Esophagus squamous epithelium (tissue), 5 donors: ENCODE measurements at places on chromosomes 13 and 19.

DNA sequence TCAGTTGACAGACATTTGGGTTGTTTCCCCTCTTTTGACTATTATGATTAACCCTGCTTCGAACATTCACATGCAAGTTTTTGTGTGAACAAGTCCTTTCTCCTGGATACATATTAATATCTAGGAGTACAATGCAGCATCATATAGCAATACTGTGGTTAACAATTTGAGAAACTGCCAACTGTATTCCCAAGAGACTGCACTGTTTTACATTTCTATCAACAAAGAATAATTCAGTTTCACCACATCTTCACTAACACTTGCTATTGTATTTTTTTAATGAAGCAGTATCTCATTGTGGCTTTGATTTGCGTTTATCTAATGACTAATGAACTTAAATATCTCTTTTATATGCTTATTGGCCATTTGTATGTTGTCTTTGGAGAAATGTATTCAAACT lies 184.6 kb upstream of the NBEA start:
- no peak for DNase-seq

GRCh38 chr13:43058831-43059230 lies 35.4 kb downstream of the DNAJC15 start:
- DNase-seq: no peak

- no peak for DNase-seq
These were observed 49.9 kb downstream of the KCTD12 start for GRCh38 chr13:76836311-76836710.

DNA sequence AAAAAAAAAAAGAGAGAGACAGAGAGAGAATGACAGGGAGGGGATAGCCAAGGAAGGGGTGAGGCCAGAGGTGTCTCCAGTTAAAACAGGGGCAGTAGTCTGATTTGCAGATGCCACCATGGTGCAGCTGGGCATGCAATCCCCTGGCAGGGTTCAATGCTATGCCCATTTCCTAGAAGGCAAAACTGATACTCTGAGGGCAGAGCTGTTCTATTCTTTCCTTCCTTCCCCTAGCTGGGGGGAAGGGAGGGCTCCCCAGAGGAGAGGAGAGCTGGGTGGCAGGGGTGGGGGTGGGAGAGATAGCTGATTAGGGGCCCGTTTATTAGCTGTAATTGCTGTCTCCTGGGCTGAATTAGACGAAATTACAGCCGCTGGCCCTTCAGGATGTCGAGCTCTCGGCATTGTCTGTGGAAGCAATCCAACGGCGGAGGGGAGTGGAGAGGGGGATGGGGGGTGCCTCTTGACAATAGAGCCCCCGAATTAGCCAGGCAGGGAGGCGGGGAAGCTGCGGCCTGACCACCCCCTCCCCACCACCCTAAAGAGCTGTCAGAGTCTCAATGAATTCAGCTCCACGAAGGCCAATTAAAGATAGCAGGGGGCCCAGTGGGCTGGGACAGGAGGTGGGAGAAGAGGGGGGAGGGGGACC lies 14.4 kb upstream of the DPP9 start:
- no peak for DNase-seq

DNA sequence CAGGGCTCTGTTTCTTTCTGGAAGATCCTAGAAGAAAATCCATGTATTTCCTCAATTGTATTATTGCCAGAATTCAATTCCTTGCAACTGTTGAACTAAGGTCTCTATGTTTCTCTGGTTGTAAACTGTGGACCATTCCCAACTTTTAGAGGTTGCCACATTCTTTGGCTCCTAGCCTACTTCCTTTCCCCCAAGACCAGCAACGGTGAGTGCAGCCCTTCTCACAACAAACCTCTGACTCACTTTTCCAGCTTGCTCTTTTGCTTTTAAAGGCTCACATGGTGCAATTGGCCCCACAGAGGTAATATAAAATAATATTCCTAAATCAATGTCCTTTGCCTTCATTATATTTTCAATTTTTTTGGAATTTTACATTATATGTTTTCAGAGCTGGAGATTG lies 371.3 kb downstream of the SLITRK5 start:
- no peak for DNase-seq

GRCh38 chr19:27774827-27775226 lies 1438.1 kb downstream of the UQCRFS1 start:
- DNase-seq: no peak

DNA sequence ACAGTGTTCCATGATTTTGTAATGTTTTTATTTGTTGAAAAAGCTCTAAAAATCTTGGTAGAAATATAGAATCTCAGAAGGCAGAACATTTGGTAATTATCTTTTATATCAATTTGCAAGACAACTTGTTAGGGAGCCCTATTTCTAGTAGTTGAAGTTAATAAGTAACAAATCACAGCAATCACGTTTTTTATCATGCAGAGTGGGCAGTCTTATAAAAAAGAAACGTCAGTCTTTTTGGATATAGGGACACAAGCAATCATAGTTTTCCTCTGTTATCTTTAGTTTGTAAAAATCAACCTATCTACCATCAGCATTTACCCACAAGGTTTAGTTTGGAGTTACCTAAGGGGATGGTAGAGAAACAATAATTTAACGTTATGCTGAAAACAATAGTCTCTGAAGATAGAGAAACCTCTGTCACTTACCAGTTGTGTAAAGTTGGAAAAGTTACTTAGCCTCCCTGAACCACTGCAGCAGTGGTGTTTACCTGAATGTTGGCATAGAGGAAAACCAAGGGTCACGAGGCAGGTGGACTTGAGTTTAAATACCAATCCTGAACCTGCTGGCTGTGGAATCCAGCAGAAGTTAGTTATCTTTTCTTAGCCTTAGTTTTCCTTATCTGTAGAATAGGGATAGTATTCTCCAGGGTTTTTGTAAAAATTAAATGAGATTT lies 192.8 kb downstream of the GGACT start:
- no peak for DNase-seq

GRCh38 chr13:88429862-88430261 lies 758.7 kb downstream of the SLITRK5 start:
- DNase-seq: no peak

- DNase-seq: no peak
These were observed 51.9 kb downstream of the ESD start for GRCh38 chr13:46745062-46745461.

GRCh38 chr19:20078581-20079031 lies 806 bp downstream of the ZNF90 start:
- DNase-seq: no peak

DNA sequence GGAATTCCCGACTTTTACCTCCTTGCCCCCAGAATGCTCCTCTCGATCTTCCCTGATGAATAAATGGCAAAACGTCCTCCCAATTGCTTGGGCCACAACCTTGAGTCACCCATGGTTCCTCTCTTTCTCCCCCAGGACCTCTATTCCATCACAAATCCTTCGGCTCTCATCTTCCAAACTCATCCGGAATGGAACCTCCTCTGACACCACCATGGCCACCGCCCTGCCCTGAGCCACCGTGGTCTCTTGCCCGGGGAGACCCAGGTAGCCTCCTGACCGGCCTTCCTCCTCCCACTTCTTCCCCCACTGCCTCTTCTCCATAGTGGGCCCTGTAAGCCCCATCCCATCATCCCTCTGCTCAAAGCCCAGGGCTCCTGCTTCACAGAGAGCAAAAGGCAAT lies 4.9 kb downstream of the SLC7A10 start:
- DNase-seq: no peak

DNA sequence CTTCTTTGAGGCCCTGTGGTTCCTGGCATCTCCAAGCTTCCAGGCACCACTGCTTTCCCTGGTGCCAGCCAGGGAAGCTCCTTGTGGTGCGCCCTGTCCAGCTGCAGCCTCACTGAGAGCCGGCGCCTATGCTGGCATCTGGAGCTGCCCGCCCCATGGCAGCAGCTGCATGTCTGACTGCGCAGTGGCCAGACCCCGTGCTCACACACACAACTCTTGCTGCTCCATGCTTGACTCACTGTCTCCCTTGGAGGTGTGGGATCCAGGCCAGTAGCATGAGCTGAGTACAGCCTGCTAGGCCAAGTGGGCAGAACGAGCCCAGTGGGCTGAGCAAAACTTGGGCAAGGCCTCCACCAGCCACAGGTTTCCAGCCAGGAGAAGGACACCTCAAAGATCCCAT lies 11.5 kb upstream of the SUPT20H start:
- no peak for DNase-seq

DNA sequence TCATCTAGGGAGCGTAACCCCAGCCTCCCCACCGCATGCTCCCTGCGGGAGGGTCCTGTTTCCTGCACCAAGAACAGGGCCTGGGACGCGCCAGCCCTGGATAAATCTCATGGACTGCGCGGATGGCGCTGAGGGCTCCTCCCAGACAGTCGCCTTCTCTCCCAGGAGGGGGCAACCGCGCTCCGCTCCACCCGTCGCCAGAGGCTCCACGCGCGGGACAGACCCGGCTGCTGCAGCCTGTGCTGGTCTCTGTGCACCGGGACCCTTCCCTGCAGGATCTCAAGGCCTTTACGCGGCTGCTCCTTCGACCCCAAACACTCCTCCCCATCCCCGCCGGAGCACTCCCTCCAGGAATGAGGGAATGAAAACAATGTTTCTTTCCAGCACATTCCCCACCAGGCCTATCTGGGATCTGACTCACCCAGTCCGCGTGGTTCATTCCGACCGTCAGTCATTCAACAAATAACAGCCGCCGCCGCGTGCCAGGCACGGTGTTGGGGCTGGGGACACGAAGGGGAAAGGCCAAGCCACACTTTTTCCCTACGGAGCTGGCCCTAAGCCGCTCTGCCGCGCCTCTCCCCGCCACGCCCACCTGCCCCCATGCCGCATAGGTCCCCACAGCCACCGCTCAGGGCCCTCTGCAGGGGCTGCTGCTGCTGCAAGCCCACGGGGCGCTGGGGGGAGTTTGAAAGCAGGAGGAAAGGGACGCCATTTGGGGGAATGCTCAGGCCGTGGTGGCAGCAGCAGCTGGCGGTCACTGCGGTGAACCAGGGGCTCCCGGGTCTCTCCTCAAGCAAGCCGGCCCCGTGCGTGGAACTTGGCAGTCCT lies 6.0 kb downstream of the PNMA8B start:
- no peak for DNase-seq

DNA sequence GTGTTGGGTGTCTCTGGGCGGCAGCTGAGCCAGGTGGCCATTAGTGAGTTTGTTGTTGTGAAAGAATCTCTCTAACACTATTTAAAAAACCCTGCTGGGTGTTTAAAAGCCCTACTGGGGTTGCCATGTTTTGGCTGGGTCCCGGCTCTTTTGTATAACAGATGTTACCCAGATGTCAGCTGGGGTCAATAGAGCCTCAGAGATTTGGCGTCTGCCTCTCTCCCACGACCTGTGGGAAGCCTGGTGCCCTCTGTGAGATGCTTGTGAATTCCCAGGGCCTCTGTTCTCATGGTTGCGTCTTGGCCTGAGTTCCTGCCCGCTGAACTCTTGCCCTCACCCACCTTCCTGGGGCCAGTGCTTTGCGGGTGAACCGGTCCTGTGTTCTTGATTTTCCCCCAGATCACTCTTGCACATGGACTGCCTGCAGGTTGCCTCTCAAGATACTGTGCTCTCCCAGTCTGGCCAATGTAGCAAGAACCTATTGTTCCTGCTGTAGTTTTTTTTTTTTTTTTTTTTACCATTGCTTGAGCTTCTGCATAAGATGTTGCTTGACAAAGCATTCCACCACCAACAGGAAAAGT lies 9.5 kb downstream of the NFILZ start:
- no peak for DNase-seq

DNA sequence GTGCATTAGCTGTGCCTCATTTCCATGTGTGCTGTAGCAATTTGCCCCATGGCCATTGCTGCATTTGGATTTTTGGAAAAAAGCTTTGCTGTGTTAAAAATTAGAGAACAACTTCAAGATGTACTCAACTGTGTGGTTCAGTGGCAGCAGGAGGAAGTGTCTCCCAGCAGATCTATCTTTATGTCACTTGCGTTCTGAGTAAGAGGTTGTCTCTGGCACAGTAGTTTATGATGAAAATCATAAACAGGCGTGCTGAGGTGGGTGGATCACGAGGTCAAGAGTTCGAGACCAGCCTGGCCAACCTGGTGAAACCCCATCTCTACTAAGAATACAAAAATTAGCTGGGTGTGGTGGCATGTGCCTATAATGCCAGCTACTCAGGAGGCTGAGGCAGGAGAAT lies 29.0 kb upstream of the RNF17 start:
- no peak for DNase-seq

- no peak for DNase-seq
These were observed 597.0 kb downstream of the UQCRFS1 start for GRCh38 chr19:28615966-28616365.

DNA sequence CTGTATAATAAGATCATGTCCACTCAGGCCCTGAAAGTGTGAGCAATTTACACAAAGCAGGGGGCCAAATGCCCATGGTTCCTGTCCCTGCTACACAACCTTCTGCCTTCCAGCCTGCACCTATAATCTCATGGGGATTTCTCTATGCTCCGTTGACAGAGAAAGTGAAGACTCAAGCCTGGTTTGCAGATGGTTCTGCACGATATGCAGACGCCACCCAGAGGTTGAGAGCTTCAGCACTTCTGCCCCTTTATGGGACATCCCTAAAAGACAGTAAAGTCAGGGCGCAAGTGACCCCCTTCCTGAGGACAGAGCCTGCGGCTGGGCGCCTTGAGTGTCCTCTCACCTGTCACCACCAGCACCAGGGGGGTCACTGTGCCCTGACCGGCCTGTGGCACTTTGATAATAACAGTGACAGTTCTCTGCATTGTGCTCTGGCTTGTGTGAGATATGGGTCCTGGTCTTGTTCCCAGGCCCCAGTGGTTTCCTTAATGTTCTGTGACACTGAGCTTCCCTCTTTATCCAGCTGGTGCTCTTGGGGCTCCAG lies 15.1 kb downstream of the LILRA5 start:
- DNase-seq: no peak

GRCh38 chr19:49447485-49448431 lies 3.9 kb downstream of the PIH1D1 start:
- DNase-seq: no peak

- no peak for DNase-seq
These were observed 112.7 kb downstream of the OLFM4 start for GRCh38 chr13:53141336-53141735.

- DNase-seq: no peak
These were observed 712 bp downstream of the BBC3 start for GRCh38 chr19:47230054-47230920.

GRCh38 chr13:114002771-114003321 lies 29.0 kb upstream of the C13orf46 start:
- no peak for DNase-seq

- no peak for DNase-seq
These were observed 702 bp downstream of the PTH2 start for GRCh38 chr19:49422407-49423070.

DNA sequence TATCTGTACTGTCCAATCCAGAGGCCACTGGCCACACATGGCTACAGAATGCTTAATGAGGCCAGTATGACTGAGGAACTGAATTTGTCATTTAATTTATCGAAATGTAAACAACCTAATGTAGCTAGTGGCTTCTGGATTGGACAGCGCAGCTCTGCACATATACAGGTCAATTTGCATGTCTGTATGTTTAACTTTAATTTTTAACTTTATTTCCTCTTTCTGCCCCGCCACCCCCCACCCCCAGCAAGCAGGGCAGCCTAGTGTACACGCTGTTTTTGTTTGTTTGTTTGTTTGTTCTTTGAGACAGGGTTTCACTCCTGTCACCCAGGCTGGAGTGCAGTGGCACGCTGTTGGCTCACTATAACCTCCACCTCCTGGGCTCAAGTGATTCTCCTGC lies 15.5 kb downstream of the ZSWIM9 start:
- DNase-seq: no peak
